ENCODE measurements at places on chromosomes 13 and 19.
A peak's percentile ranks its signal among the peaks of the same experiment; 100 is the strongest.

- no peak for DNase-seq
Measured at GRCh38 chr19:43780706-43781525, at the start of gene KCNN4. Gene KCNN4 (minus strand): TSS chr19:43780973. CDS start chr19:43780861, 112 bp downstream.

- no peak for DNase-seq
Measured at GRCh38 chr19:5155586-5156210, 184.9 kb downstream of the PTPRS start.

- no peak for DNase-seq
Measured at GRCh38 chr13:79245937-79246577, 160.0 kb downstream of the RBM26 start.

GRCh38 chr13:110517505-110518225, 43.9 kb downstream of the RAB20 start:
- DNase-seq, result no peak

GRCh38 chr19:19545707-19546106, 7.6 kb downstream of the CILP2 start:
- DNase-seq, result no peak

DNA sequence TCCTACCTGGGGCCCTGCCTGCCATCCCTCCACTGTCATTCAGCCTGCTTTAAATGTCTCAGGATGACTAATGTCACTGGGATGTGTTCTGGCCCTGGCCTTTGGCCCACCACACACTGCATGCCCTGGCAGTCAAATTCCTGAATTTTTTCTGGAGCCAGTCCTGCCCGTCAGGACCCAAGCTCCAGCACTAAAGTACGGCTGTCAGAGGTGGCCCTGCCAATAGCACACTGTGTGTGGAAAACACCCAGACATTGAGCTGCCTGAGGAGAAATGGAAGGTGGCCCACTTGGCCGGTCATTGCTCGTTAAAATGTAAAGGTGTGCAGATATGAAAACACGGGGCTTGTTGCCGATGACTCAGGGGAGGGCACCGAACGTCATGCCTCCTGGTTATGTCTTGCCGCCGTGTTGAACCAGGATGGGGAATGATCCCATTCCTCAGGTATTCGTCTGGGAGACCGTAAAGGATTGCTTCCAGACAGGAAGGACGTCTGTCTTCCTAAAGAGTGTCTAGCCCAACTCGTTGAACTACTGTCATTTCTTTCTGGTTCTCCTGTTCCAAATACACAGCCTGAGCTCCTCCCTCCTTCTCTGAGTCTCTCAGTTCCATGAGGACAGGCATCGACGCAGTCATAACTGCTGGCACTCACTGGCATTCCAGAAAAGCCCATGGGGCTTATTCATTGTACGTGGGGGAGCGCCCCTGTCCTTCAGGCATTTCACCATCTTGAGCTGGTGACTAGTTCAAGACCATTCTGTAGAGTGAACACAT, 40.6 kb downstream of the COL4A2 start:
- DNase-seq, result no peak

GRCh38 chr13:109666656-109667055, 119.7 kb downstream of the IRS2 start:
- no peak for DNase-seq

- DNase-seq, result no peak
Measured at GRCh38 chr13:100483841-100484381, 104.7 kb downstream of the GGACT start.

- DNase-seq, result no peak
Measured at GRCh38 chr19:55058781-55059610, 4.0 kb downstream of the RDH13 start.

DNA sequence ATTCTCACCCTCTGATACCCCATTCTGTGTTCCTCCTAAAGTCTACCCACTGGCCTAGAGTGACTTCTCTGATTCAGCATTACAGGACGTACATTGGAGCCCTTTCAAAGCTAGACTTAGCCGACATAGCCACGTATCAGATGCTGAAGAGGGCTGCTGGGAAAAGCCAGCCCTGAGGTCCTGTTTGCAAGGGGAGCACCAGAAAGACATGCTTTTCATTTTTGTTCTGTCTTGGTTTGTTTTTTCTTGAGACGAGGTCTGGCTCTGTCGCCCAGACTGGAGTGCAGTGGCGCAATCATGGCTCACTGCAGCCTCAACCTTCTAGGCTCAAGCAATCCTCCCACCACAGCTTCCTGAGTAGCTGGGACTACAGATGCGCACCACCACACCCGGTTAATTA, 6.3 kb upstream of the ZSWIM4 start:
- DNase-seq, result no peak

- DNase-seq, result no peak
Measured at GRCh38 chr19:728011-728410, 19.3 kb downstream of the PALM start.

DNA sequence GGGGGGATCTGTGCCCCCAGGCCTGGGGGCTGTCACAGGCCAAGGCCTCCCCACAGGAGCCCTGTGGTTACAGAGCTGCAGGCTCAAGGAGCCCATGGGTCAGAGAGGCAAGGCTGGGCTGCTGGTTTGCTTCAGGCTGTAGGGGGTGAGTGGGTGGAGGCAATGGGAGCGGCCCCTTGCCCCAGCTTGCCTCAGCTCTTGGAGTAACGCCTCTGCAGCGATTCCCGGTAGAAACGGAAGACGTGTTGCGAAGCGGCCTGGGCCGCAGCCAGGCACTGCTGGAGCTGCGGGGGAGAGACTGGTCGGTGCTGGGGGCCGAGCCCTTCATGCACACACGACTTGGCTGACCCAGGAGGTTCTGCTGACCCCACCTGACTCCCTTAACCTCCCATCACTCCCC, 10.1 kb downstream of the TMEM91 start:
- DNase-seq, result no peak

- DNase-seq, result no peak
Measured at GRCh38 chr13:58032676-58033460, 401.3 kb downstream of the PCDH17 start.

- no peak for DNase-seq
Measured at GRCh38 chr13:30705680-30706079, 29.7 kb upstream of the ALOX5AP start.

- DNase-seq, result no peak
Measured at GRCh38 chr13:47326061-47326460, 429.2 kb upstream of the HTR2A start.

GRCh38 chr19:1826557-1827521, 14.8 kb upstream of the ATP8B3 start:
- no peak for DNase-seq

GRCh38 chr19:2553510-2553909, 77.6 kb downstream of the GADD45B start:
- no peak for DNase-seq

DNA sequence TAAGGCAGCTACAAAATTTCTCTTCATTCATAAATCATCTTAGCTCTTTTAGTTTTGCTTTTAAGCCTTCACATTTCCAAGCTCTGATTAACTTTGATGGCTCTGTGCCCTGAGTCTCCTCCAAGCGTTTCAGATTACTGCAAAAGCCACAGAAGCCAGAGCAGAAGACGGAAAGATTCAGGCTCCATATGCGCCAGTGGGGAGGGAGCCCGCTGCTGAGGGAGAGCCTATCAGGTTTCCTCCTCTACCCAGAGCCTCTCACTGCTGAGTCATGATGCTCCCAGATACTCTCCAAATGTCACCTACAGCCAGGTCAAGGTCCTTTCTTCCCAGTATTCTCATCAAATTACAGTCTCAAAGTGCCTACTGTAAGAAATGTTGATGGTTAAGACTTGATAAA, 193.6 kb downstream of the RAP2A start:
- no peak for DNase-seq

DNA sequence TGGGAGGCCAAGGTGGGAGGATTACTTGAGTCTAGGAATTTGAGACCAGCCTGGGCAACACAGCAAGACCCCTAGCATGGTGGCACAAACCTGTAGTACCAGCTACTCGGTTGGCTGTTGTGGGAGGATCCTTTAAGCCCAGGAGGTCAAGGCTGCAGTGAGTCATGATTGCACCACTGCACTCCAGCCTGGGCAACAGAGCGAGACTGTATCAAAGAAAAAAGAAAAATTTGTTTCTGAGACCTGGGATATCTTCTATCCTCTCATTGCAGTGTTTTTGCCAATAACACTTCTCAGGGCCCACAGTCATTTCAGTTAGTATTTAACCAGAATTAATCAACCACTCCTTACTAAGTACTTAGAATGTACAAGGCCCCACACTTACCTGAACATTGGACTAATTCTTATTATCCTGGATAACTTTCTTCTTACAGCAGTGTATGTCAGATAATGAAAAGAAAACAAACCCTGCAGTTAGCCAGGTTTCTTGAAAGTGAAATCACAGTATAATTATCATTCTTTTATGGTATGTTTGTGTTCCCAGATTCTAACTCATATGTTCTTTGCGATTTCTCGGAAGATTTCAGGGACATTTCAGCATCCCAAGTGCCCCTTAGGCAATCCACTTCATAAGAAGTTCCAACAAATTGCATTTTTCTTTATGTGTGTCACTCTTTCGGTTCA, 75.6 kb upstream of the KLF5 start:
- DNase-seq, result no peak

- DNase-seq, result peak; percentile 54
Measured at GRCh38 chr13:111919286-111919685, 147.7 kb upstream of the SOX1 start.

DNA sequence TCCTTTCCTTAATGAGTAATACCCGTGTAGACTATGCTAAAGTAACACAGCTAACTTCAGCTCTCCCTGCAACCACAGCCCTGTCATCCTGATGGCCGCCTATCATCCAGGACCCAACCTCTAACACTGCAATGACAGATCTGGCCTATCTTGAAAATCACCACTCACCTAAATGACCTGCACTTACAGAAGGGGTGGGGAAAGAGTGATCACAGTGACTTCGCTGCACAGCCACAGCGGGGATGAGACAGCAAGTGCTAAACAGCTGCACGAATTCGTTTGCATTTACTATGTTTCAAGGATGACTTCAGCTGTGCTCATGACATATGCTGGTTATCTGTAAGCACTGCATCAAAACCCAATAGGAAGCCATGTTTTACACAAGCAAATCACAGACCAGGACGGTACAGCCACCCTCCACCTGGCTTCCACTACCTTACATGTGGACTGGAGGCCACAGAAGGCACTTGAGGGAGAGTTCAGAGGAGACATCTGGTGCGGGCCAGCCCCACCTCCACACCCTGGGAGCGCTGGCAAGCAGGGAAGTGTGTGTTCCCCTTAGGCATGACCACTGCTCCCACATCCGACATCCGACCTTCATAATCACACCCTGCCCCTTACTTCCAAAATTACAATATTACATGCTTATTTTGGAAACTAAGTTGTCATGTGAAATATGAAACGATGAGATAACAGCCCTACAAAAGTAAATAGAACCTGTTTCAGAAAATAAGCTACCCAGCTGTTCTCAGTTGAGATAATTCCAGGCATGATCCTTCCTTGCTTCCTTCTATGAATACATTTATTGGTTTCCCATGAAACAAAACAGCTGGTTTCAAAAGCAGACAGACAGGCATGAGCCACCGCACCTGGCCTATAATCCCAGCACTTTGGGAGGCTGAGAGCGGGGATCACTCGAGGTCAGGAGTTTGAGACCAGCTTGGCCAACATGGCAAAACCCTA, 95.7 kb downstream of the STK24 start:
- DNase-seq, result no peak

GRCh38 chr19:35466259-35466658, 18.2 kb downstream of the FFAR2 start:
- no peak for DNase-seq

GRCh38 chr13:74040200-74040599, 94.0 kb downstream of the KLF12 start:
- DNase-seq, result no peak

DNA sequence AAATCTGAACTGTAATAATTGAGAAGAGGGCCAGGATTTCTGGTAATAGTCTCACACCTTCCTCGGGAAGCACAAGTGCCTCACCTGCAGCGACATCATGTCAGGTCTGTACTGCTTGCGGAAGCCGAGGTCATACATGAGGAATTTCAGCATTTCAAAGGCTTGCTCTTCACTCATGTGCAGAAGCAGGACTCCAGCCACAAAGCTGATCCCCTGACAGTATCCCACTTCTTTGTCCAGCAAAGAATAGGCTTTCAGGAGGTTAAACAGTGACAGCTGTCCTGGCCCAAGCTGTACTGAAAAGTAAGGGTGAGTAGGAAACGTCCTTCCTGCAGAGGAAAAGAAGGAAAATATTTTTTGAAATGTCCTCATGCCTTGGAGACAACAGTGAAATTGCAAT, 182.7 kb downstream of the TBC1D4 start:
- no peak for DNase-seq

GRCh38 chr13:111663953-111664421, 343.5 kb downstream of the TEX29 start:
- DNase-seq, result peak; percentile 78

GRCh38 chr19:1858412-1859081, 4.8 kb downstream of the KLF16 start:
- no peak for DNase-seq

DNA sequence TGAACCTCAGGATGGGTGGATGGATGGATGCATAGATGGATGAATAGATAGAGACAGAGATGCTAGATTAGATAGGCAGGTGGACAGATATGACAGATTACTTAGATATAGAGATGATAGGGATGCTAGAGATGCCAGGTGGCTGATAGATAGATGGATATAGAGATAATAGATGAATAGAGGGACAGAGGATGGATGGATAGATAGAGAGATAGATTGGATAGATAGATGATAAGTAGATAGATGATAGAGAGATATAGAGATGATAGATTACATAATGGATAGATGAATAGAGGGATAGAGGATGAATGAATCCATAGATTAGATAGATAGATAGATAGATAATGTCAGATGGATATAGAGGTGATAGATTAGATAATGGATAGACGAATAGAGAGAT, 88.4 kb upstream of the TM9SF2 start:
- DNase-seq, result no peak

GRCh38 chr19:1009041-1009980, 9.1 kb downstream of the GRIN3B start:
- no peak for DNase-seq

- no peak for DNase-seq
Measured at GRCh38 chr13:37375724-37376123, 222.8 kb downstream of the POSTN start.

- DNase-seq, result no peak
Measured at GRCh38 chr13:45243077-45243476, 42.2 kb upstream of the KCTD4 start.

DNA sequence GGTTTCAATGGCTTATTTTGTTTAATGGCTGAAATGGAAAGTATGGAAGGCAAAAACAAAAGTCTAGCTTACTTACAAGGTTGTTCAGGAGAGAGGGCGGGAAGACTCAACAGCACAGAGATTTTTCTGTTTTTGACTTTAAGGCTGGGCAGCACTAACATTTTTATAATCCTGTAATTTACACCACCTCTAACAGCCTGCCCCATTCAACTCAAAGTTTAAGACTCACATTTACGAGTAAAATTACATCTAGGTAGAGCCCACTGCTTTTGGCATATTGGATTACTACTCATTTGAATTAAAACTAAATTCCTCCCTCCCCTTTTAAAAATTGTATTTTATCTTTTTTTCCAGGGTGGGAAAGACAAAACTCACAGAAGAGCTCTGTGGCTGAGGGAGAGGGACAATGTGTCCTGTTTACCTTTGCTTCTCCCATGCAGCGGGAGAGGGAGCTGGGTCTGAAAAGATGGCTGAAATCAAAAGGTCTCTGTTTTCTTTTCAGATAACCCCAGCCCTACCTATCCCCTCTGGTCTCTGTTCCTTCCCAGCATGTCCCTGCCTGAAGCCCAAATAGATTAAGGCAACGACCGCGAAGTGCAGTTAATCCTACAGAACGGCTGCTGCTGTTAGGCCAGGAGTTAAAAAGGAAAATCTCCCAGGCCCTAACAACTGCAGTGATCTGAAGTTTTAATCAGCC, 6.6 kb downstream of the EFNB2 start:
- no peak for DNase-seq

- DNase-seq, result no peak
Measured at GRCh38 chr19:29834991-29835846, 23.4 kb downstream of the CCNE1 start.
